ENCODE measurements at places on chromosomes 2 and 18.

GRCh38 chr18:7072593-7072992, 45.0 kb downstream of the LAMA1 start:
- no peak for DNase-seq

GRCh38 chr18:23981369-23981980, 33.1 kb upstream of the TTC39C start:
- DNase-seq = no peak

DNA sequence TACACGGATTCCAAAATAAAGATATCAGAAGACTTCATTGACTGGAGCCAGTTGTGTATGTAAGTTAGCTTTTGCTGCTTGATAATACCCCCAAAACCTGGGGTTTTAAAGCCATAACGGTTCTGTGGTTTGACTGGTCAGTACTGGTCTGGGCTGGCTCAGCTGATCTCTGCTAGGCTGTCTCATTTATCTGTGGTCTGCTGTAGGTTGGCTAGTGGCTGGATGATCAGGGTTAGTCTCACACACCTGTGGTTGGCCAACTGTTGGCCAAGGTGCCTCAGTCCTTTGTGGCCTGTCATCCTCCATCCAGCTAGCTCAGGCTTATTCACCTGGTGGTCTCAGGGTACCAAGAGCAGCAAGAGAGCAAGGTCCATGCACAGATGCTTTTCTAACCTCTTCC, 183.2 kb downstream of the KLHL29 start:
- no peak for DNase-seq

- DNase-seq = no peak
Measured at GRCh38 chr2:197167608-197168314, 142.8 kb downstream of the ANKRD44 start.

Data from central memory CD4-positive, alpha-beta T cell (primary cell).